Stimulated activated CD8-positive, alpha-beta memory T cell treated with anti-CD3 and anti-CD28 coated beads, Interleukin-4, amount 100 ng/mL, for 1 hour (primary cell): ENCODE measurements at places on chromosomes 4 and X.

DNA sequence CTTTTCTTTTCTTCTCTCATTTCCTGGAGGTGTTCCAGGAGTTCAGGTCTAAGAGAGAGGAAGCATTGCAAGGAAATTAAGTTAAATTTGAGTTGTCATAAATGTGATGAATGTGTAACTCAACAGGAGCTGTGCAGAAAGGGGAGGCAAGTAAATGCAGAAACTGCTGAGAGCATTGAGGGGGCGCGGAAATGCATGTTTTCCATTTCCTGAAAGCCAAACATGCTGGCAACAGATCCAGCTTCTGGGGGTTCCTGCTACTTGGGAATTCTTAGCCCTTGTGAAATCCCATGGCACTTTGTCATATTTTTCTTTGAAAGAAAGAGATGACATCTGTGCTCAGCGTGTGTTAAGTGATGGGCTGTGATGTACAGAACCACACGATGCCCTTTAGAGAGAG is 33.8 kb upstream of the NAP1L5 start:
- no peak for DNase-seq

- no peak for DNase-seq
Observed at GRCh38 chrX:148611993-148612392, 111.6 kb downstream of the AFF2 start.

DNA sequence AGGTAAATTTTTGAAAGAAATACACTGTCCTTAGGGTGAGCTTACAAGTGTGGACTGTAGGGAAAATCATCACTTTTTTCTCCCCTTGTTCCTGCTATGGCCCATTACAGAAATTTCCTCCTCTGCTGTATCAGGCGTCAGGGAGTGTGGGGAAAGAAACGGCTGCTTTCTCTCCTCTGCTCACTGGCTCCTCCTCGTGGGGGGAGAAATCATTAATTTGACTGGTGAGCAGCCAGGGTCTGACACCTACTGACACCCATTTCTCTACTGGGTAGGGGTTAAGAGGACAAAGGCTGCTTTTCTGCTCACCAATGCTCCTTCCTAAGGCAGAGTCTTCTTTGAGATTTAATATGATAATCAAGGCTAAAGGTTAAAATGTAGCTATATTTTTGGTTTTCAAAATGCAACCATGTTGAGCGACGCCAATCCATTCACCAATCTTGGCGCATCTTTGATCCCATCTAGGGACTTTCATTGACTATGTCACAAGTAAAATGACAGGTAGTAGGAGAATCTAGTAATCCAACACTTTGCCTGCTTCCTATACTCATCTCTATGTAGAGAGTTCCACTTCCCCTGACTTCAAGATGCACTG is 25.1 kb downstream of the SETD7 start:
- peak; percentile 33 for DNase-seq

- DNase-seq = no peak
Observed at GRCh38 chrX:63363788-63364187, 12.7 kb upstream of the SPIN4 start.

DNA sequence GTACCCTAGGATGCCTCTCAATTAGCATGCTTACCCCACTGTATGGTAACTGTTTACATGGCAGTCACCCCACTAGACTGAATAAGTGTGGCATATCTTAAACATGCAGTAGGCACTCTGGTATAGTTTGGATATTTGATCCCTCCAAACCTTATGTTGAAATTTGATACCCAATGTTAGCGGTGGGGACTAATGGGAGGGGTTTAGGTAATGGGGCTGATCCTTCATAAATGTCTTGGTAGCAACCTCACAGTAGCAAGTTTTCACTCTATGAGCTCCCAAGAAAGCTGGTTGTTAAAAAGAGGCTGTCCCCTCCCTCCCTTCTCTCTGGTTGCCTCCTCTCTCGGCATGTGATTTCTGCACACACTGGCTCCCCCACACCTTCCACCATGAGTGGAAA is 10.1 kb downstream of the TMEM150C start:
- no peak for DNase-seq

- DNase-seq = no peak
Observed at GRCh38 chrX:120357186-120357585, 4.7 kb upstream of the ATP1B4 start.

- DNase-seq = no peak
Observed at GRCh38 chrX:69522052-69522451, 17.9 kb downstream of the NALF2 start.

DNA sequence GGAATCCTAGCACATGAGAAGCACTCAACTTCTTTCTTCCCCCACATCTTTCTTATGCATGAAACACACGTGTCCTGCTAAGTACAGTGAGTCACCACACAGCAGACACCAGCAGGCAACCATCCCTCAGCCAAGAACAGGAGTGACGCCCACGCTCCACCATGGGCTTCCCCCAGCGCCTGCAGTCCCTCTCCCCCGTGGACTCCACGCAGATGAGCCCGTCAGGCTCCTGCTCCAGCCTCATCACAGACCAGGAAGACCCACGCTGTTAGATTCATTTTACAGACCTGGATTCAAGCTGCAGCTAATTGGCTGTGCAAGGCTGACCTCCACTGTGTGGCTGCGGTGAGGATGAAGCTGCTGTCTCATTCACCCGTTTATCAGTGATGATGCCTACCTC is 16.7 kb downstream of the HMX1 start:
- DNase-seq = no peak

GRCh38 chr4:139898293-139898692 is 232.7 kb downstream of the MGST2 start:
- no peak for DNase-seq

DNA sequence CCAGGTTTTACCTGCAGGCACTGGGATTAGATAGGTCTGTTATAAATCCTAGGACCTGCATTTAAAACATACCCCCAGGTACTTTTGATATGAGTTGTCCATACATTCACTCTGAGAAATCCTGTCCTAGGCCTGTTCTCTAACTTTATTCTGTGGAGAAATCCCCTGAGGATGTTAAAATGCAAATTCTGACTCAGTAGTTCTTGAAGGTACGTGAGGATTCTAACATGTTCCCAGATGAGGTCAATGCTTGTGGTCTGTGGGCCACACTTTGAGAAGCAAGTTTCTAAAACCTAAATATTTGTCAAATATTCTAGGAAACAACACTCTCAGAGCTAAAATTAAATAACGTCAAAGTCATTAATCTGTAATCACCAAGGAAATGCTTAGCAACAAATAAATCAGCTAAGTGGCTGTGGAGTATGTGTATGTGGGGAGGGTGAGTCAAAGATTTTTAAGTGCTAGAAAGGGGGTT is 101.3 kb upstream of the MAGEB16 start:
- no peak for DNase-seq

DNA sequence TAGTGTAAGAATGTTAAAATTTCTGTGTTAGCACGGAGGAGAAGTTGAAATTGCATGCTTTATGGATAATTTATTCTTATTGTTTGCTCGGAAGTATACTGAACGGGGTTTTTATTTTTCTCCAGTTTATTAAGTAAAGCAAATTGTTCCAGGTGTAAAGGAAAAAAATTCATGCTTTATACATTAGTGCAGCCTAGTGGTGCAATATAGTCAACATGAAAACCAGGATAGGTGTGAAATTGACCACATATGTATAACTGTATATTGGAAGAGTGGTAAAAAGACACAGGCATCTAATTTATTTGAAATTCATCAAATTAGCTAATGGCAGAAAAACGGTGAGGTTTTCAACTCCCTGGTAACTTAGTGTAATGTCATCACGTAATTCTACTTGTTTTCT is 959 bp downstream of the BRS3 start:
- no peak for DNase-seq

DNA sequence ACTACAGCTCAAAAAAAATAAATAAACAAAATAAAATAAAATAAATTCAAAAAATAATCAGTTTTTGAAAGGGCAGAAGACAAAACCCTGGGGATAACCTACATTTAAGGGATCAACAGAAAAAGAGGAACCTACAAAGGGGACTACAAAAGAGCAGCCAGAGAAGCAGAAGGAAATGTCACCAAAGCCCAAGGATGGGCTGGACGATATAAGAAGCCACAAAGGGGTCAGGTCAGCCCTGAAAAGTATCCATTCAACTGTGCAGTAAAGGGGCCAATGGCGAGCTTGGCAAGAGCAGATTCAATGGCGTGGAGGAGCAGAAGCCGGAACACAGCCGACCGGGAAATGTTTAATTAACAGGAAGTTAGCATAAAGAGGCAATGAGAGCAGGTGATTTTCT is 16.9 kb downstream of the ACOT9 start:
- no peak for DNase-seq

DNA sequence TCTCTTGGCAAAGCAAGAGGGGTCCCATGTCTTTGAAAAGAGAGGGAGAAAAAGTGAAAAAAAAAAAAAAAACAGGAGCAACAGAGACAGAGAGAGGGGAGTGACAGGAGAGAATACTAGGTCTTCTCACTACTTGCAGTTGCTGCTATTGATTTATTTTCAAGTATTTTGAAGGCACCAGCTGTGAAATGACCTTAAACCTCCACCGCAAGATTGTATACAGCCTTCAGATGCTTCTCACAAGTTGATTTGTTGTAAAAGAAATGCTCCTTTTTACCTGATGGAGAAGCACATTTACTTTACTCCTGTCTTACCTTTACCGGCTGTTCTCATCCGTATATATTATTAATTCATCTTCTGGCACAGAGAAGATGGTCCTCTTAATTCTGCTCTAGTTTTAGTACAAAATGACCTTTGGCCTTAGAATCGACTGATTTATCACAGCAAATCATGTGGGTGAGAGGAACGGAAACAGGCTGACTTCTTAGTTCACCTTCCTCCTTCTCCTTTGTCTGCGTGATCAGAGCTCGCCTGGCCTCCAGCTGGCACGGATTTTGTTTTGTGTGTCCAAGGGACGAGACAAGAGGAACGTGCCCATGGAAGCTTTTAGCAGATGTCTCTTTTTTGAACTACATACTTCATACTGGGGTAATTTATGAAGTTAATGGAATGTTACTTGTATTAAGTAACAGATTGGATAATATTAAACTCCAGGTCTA is 82.4 kb upstream of the PACRGL start:
- no peak for DNase-seq

DNA sequence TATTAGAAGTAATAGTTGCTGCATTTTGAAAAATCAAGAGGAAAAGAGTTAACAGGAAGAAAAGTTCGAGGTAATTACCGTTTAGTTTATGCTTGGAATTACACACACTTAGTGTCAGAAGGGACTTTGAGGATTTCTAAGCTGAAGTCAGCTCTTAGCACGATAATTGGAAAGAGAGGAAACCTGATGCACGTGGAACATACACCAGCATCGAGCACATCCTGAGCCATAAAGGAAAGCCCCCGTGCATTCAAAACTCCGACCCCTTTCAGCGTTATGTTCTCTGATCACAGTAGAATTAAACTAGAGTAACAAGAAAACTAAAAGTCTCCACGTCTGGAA is 400 bp upstream of the PAQR3 start:
- DNase-seq = no peak

DNA sequence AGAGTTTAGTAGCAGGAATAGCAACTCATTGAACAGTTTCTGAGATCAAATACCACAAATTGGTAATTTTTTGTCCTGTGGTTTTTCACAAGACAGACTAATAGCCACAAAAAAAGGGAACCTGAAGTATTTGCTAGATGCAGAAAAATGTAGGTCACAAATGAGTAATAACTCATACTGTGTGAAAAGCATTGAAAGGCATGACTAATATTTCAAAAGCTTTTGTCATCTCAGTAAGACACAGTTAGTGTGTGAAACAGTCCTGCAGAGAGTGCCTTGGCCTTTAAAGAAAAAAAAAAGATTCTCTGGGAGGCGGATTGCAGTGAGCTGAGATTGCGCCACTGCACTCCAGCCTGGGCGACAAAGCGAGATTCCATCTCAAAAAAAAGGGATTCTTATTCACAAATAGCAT is 31.4 kb upstream of the SLC25A31 start:
- DNase-seq = no peak

DNA sequence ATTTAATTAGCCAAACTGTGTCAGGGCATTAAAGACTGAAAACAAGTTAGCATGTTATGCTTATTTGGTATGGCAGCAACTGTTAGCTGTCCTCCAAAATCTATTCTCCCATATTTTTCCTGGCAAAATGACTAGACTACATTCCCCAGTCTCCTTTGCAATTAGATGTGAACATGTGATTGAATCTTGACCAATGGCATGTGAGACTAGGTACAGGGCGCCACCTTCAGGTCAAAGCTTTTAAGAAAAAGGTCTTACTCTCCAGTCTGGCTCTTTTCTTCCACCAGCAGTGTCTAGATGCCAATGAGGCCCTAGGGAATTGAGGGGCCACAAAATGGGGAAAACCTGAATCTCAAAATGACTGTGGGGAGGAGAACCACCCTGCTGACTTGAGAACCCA is 408.2 kb downstream of the SMARCA1 start:
- DNase-seq = no peak
